Neural progenitor cell (in vitro differentiated cells): ENCODE measurements at places on chromosomes 13 and 19. TPM values are rescaled to one million over a fixed set of nuclear protein-coding genes. Genes with fewer than 3 reads are reported as not detected.

KMT2B gene
- 12.6 and 16.0 TPM in 2 replicates for total RNA-seq

GRCh38 chr19:16067205-16067938 is 8.9 kb upstream of the TPM4 start:
- no peak for DNase-seq

ITPKC gene
- 6.5 and 12.4 TPM in 2 replicates for total RNA-seq

DNA sequence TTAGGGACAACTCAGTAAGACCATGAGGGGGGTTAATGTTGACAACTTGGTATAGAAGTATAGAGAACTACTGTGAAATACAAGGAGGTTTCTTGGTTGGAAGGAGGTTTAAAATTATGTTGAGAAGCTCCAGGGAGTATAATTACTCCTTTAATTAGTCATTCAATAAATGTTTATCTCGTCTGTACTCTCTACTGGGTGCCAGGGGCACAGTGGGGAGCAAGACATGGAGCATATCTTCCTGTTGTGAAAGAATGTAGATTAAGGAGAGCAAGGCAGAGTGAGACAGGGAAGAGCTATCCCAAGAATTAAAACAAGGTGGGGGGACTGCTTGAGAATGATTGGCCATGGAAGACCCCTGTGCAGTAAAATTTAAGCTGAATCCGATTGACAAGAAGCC is 33.7 kb upstream of the TDRD3 start:
- DNase-seq, result no peak

DNA sequence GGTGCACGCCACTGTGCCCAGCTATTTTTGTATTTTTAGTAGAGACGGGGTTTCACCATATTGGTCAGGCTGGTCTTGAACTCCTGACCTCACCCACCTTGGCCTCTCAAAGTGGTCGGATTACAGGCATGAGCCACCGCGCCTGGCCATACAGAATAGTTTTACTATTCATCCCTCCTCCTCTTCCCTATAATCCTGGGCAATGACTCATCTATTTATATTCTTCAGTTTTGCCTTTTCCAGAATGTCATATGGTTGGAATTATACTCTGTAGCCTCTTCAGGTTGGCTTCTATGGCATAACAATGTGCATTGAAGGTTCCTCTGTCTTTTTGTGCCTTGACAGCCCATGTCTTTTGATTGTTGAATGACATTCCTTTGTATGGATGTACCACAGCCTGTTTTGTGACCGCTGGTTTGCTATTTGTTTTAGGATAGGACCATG is 22.2 kb upstream of the LRP3 start:
- DNase-seq, result no peak

- no peak for DNase-seq
Observed at GRCh38 chr13:79373916-79374315, 32.1 kb downstream of the RBM26 start.

RNF113B gene
- total RNA-seq, result not detected in 2 replicates

GRCh38 chr13:114054264-114054663 is 78.2 kb downstream of the RASA3 start:
- no peak for DNase-seq

FFAR2 gene
- total RNA-seq, result not detected in 2 replicates

USHBP1 gene
- total RNA-seq, result 0.28 and 1.1 TPM in 2 replicates

DNA sequence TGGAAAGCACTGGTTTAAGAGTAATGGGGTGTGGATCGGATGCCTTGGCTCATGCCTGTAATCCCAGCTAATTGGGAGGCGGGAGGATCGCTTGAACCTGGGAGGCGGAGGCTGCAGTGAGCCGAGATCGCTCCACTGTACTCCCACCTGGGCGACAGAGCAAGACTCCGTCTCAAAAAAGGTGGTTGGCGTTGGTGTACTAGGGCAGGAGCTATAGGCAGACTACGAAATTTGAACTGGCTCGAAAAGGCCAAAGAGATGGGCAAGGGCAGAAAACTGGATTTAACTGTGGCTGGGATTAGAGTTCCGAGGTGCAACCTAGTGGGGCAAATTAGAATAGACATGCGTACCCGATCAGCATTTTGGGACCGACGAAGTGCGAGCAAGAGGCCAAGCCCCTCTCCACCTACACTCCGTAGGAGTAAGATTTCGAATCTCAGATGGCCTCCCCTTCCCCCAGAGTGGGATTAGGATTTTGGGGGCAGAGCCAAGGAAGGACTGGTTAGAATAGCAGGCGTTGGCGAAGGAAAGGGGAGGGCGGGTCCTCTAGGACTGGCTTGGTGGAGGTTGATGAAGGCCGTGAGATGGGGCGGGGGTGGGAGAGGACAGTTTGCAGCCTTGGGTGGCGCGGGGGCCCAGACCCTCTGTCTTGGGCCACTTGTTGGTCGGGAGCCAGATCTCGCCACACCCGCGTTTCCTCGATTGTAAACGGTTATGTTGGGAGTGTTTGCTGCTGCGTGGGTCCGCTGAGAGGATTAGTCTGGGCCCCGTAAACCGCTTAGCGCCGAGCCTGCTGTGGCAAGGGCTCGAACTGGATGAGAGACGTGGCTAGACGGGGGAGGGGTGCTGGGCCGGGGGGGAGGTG is 2.0 kb upstream of the INAFM1 start:
- DNase-seq, result peak; percentile 63

ZNF492 gene
- total RNA-seq, result not detected in 2 replicates

- peak; percentile 77 for DNase-seq
Observed at GRCh38 chr19:1862424-1863327, 703 bp downstream of the KLF16 start.

DNA sequence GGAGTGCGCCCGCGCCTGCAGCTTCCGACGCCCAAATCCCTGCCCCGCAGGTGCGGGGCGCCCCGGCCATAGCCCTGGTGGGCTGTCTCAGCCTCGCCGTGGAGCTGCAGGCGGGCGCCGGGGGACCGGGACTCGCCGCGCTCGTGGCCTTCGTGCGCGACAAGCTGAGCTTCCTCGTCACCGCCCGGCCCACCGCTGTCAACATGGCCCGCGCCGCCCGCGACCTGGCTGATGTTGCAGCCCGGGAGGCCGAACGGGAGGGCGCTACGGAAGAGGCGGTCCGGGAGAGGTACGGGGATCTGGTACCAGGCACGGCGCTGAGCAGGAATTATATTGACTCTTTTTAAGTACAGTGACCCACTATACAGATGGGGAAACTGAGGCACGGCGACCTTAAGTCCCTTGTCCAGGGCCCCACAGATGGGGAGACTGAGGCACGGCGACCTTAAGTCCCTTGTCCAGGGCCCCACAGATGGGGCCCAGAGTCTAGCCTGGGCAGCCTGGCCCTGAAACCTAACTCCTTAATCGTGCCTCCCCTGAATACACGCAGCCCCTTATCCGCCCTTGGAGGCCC is 586 bp downstream of the MRI1 start:
- DNase-seq, result peak; percentile 46

DNA sequence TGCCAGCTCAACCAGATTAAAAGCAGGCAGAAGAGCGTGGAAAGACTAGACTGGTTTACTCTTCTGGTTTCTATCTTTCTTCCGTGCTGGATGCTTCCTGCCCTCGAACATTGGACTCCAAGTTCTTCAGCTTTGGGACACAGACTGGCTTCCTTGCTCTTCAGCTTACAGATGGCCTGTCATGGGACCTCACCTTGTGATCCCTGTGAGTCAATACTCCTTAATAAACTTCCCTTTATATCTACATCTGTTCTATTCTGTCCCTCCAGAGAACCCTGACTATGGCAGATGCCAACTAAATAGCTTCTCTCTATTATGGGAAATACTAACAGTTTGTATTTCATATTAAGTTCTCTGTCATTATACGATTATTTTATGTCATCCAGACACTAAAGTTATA is 609.1 kb downstream of the LMO7 start:
- no peak for DNase-seq

ZNF554 gene
- total RNA-seq, result 10.1 and 11.0 TPM in 2 replicates

- no peak for DNase-seq
Observed at GRCh38 chr19:18648973-18649315, 12.1 kb downstream of the KLHL26 start.

DNA sequence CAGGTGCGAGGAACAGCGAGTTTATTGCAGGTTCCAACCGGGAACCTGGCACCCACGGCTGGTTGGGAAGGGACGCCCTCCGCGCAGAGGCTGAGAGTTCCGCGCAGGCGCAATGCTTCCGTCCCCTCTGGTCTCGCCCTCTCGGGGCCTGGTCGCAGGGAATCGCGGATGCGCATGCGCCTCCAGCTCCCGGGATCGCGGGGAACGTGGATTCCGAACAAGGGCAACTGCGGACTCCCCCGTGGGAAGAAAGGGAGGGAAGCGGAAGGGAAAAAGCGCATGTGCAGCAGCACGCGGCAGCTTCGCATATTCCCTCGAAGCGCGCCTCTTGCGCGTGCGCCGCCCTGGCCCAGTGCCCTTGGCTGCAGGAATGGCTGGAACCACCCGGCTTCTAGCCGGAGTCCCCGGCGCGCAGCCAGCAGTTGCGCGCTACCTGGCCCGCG is 1.1 kb downstream of the TSSK6 start:
- no peak for DNase-seq

DNA sequence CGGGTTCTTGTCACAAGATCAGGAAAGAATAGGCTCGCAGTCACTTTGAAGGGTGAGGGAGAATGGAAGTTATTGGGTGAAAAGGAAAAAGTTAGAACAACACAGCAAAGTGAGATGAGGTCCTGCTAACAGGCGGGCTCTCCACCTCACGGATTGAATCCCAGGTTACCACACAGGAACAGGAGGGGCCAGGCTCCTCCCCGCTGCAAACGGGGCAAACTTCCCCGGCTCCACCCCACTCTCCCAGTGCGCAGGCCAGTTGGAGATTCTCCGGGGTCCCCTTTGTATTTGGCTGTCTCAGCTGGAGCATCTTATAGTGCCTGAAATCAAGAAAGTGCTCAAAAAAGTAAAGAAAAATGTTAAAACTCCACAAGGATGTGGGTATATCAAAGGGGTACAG is 78.3 kb upstream of the IPO5 start:
- DNase-seq, result no peak

- no peak for DNase-seq
Observed at GRCh38 chr13:35957996-35958395, 173.2 kb downstream of the DCLK1 start.

SYNGR4 gene
- total RNA-seq, result not detected in 2 replicates

DNA sequence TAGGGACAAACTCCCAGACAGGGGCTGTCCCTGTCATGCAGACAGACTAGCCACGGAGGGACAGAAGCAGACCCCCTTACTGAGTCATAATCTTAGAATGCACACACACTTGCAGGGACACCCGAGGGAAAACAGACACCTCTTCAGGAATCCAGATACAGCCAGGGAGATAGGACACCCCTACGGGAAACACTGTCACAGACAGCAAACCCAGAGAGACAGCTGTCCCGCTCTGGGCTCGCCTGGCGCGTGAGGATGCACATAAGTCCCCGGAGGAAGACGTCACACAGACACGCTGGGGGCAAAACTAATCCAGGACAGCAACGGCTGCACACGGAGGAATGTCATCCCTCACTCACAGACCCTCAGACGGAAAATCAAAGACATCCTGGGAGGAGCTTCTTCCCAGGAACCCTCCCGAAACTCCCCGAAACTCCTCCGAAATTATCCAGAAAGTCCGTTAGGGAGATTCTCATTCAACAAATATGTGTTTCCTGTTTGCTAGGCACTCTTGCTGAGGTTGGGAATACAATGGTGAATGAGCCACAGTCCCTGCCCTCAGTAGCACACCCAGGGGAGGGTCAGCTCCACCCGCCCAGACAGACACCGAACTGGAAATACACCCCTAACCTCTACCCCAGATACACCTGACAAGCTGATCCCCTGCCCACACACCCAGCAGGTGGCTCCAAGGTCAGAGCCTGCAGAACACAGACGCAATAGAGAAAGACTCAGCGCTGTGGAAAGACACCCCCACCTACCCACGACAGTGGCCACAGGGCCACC is 15.2 kb upstream of the TOMM40 start:
- DNase-seq, result no peak

GRCh38 chr13:104314926-104315535 is 1248.8 kb upstream of the SLC10A2 start:
- no peak for DNase-seq

DNA sequence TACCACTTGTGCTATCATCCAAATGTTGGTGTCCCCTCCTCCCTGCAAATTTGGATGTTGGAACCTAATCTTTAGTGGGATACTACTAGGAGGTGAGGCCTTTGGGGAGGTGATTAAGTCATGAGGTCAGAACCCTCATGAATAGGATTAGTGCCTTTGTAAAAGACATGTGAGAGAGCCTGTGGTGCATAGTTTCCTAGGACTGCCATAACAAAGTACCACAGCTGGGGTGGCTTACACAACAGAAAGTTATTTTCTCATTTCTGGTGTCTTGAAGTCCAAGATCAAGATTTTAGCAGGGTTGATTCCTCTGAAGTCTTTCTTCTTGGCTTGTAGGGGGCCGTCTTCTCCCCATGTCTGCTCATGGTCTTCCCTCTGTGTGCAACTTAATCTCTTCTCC is 562.6 kb upstream of the ARGLU1 start:
- peak; percentile 22 for DNase-seq

GRCh38 chr19:45340232-45340898 is at the start of gene KLC3:
TSS of gene KLC3 (plus strand) at chr19:45340750. CDS start at chr19:45345542, 4,792 bp downstream.
- peak; percentile 76 for DNase-seq

SULT2A1 gene
- total RNA-seq, result not detected in 2 replicates

GRCh38 chr19:4449022-4449638 is 8.5 kb downstream of the UBXN6 start:
- DNase-seq, result no peak

ADAMTSL5 gene
- total RNA-seq, result 0.12 and 0.13 TPM in 2 replicates

DNA sequence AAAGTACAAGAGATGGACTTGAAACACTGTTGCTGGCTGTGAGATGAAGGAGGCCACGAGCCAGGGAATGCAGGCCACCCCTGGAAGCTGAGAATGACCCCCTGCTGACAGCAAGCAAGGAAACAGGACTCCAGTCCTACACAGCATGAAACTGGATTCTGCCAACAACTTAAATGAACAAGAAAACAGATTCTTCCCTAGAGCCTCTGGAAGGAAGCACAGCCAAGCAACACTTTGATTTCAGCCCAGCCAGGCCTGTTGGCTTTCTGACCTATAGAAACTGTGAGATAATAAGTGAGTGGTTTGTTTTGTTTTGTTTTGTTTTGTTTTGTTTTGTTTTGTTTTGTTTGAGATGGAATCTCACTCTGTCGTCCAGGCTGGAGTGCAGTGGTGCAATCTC is 105.3 kb upstream of the CACNA1A start:
- no peak for DNase-seq

GRCh38 chr19:5153601-5154128 is 184.8 kb downstream of the KDM4B start:
- no peak for DNase-seq

- no peak for DNase-seq
Observed at GRCh38 chr13:71018995-71019394, 848.0 kb downstream of the DACH1 start.

DNA sequence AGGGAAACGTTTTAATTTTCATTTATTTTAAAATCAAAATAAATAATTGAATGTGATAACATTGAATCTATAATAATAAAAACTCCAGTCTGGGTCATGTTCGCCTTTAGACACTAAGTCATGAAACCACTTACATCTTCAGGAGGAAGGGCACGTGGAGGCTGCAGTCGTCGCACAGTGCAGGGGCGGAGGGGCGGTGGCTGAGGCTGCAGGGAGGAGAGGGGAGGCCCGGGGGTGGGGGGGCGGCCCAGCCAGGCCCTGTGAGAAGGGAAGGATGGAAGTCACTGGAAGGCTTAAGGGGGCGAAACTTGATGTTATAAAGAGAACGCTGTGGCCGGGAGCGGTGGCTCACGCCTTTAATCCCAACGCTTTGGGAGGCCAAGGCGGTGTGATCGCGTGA is 14.9 kb upstream of the LATS2 start:
- no peak for DNase-seq
